ENCODE measurements at places on chromosomes 3 and 15. TPM values are rescaled to one million over a fixed set of nuclear protein-coding genes. Genes with fewer than 3 reads are reported as not detected.

- no peak for DNase-seq
Measured at GRCh38 chr3:126098391-126098858, 14.5 kb upstream of the SLC41A3 start.

The RNF168 gene
- total RNA-seq: 19.6 TPM

- no peak for DNase-seq
Measured at GRCh38 chr3:114554731-114555130, 260.9 kb downstream of the TIGIT start.

The NME9 gene
- total RNA-seq: not detected

The ANKRD63 gene
- not detected for total RNA-seq

The CLRN1 gene
- total RNA-seq: not detected

The DNAJB8 gene
- total RNA-seq: not detected

DNA sequence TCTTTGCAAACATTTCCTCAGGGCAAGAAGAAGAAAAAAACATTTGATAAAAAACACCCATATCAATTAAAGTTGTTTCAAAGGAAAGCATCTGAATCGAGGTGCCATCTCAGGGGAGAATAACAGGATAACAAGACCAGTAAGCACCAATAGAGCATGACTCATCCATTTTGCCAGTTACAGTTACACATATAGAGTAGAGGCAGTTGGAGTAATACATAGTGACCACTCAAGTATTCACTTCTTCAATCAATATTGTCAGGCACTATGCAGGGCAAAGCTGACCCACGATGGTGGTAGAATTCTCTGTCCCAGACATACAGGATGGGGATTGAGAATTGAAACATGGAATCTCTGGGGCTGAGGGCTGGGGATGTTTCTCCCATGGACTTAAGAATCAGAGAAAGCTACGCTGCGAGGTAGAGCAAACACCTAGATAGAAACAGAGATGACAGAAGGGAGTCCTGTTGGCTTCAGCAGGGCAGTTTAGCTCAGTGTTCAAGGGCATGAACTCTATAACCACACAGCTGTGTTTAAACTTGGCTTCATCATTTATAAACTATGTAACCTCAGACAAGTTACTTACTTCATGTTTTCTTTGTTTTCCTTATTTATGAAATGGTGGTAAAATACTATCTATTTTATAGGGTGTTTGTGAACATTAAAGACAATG, 186.4 kb upstream of the NANOGP8 start:
- no peak for DNase-seq

The TICRR gene
- total RNA-seq: not detected

The GAP43 gene
- not detected for total RNA-seq

The GPR160 gene
- 13.2 TPM for total RNA-seq

GRCh38 chr3:138331143-138331894, 1.7 kb upstream of the NME9 start:
- no peak for DNase-seq

DNA sequence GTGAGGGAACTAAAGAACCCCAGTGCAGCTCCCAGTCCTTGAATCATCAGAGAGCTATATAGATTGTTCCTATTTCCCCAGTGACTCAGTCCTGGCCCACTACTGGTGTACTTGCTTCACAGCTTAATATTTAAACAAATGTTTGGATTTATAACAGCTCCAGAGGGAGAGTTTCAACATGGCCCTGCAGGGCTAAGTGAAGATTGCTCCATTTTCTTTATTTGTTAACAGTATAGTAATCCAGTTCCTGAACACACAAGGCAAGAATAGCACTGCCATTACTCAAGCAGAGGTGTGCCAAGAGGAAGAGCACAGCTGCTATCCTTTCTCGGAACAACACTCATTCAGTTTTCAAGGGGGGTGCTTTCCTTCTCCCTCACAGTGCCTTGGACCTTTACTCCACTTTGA, 6.5 kb downstream of the SQOR start:
- DNase-seq: no peak

The VPS39 gene
- total RNA-seq: 134 TPM

The PLA2G4E gene
- total RNA-seq: not detected

DNA sequence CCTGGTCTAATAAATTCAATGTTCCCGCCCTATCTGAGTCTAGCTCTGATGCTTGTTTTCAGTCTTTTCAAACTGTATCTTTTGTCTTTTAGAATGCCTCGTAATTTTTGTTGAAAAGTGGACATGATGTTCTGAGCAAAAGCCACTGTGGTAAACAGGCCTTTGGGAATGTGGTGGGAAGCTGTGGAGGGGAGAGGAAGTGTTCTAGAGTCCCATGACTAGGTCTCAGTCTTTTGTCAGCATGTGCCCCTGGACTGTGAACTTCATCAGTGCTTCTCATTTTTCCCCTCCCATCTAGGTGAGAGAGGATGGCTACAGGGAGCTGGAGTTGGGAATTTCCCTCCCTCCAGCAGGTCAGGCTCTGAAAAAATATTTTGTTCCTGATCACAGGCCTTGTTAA, 33.7 kb downstream of the SUSD5 start:
- no peak for DNase-seq

The DLG1 gene
- 55.5 TPM for total RNA-seq

DNA sequence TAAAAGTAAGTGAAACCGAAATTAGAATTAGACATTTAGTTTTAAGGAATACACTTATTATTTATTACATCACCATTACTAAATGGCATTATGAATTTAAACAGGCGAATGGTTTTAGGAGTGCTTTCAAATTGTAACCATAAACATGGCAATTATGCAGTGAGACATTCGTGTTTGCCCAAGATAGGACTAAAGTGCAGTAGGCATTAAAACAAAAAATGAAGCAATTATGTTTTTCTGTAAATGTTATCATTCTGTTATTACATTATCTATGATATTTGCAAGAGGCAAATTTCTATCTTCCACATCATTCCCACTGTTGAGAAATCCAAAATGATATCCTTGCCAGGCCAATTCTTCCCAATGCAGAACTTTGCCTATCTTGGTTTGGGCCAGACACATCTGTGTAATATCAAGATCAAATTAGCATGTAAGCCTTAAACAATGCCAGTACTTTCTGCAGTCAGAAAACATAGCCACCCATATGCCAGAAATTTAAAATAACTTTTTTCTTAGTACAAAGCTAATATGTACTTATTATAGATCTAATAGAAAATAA, 156.9 kb downstream of the ATP8B4 start:
- no peak for DNase-seq

DNA sequence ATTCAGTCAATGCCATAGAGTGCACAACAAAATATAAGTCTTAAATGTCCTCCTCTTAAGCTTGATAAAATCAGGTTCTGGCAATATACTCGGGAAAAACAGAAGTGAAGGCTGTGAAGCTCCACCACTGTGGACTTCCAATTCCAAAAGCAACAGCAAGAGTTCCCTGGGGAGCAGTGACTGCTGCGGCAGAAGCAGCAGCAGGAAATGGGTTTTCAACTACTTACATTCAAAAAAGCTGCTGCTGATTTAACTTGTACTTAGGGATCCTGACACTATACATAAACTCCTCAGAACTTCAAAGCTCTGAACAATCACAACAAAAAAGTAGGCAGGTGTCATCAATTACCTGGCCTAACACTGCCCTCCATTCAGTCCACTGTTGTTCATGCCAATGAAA, 4.7 kb downstream of the CEP152 start:
- DNase-seq: no peak

The SCAANT1 gene
- not detected for total RNA-seq

The SNTN gene
- total RNA-seq: not detected

The IGSF10 gene
- total RNA-seq: 7.0 TPM

DNA sequence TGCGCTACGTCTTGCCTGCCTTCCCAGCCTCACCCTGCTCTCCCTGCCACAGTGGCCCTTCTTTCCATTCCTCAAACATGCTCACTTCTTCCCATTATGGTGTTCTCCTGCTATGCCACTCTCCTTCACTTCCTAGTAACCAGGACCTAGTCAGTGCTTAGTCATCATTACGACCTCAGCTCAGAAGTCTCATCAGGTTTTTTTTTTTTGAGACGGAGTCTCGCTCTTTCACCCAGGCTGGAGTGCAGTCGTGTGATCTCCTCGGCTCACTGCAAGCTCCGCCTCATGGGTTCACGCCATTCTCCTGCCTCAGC, 149.5 kb downstream of the GREM1 start:
- no peak for DNase-seq

The LEKR1 gene
- total RNA-seq: 1.7 TPM

The GOLGA8J gene
- 0.72 TPM for total RNA-seq

DNA sequence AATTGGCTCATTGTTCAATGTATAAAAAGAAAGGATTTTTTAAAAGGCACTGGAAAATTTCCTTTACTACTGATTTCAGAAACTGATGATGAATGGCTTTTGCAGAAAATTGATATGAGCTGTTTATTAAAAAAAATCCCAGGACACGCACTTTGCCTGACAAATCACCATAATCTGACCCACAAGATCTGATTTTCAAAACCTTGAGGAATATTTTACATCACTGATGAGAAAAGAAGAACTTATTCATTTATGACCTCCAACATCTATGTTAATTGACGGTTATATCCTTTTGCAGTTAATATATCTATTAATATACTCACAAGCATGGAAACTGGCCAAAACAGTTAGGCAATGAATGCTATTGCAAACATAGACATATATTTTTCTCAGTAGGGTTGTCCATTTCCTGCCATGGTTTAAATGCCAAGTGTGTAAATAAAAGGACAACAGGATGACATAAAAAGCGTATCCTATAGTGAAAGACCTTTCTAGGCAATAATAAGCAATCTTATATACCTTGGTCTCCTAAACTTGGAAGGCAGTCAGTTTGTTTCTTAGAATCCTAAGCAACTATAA, 109.7 kb upstream of the SLC7A14 start:
- DNase-seq: no peak

GRCh38 chr3:134874737-134875413, 79.8 kb downstream of the EPHB1 start:
- no peak for DNase-seq

DNA sequence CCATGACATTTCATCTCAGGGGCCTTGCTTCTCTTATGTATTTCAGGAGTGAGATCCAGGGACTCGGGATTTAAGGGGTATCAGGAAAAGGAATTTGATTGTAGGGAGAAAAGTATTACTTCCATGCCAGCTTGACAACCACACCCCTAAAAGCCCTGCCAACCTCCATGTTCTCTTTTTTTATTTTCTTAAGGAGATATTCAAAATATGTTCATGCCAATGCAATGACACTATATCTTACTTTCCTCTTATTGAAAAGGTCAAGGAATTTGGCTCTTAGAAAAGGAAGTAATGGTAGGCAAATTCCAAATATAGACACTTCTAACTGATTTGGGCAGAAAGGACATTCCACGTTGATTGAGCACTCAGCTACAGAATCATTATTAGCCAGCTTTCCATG, 407.5 kb upstream of the NECTIN3 start:
- DNase-seq: no peak

The ARNT2 gene
- 3.6 TPM for total RNA-seq

- DNase-seq: no peak
Measured at GRCh38 chr15:56337084-56337725, 28.0 kb upstream of the TEX9 start.

The SLC22A14 gene
- not detected for total RNA-seq

DNA sequence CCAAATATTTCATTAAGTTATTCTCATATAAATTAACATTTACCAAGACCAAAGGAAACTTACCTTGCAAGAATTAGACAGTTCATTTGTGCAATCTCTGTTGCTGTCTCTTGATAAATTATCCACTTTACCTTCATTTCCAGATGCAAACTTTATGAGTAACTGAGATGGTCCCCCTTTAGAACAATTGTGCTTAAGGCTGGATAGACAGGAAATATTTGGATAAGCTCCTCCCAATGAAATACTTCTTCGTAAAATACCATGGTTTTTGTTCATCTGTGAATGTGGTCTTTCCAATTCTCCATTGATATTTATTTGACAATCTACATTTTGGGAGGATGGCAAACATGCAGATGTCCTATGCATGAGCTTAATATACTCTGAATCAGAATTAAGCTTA, 78.2 kb downstream of the NEDD4 start:
- no peak for DNase-seq

DNA sequence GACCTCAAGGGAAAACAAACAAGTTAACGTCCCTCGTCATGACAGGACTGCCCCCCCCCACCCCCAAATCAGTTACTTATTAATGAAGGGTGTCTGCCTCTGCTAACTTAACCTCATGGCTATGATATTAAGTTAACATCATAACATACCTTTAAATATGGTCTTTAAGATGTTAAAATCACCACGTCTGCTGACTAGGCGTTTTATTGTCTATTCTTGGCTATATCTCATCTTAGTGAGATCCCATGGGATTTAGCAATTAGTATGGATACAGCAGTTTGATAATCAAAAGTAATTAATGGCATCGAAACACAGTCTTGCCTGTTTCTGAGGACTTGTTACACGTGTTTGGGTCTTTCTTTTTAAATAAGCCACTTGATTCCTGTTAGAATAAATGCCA, 186.9 kb downstream of the FOXB1 start:
- DNase-seq: no peak

DNA sequence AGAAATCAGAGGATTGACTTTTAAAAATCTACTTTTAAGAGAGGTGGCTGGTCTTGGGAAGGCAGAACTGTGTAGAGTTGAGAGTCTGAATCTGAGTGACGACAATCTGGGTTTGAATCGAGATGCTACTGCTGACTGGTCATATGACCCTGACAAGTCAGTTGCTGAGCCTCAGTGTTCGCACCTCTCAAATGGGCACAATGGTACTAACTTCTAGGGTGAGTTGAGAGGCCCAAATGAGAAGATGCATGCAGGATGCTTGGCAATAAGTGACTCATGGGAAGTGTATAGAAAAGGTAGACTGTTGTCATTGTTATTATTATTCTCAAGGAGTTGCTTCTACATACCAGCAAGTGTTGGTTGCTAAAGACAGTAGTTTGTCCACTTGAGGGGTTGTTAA, 10.3 kb downstream of the CACNA2D3 start:
- no peak for DNase-seq

The CADM2 gene
- total RNA-seq: 34.7 TPM

DNA sequence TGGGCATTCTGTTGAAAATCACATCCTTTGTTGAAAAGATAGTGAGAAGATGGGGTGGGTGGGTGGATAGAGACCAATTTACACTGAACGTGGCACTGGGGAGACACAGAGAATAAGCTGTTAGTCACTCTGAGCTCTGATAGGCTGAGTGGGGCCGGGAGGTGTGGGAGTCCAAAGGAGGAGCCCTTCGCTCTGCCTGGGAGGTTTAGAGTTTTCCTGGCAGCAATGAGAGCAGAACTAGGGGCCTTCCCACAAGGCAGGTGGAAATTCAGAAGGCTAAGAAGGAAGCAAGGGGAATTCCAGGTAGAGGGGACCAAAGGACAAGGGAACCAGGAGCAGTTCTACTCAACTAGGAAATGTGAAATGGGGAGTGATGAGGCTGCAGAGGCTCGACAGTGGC, 272.7 kb downstream of the RPLP1 start:
- no peak for DNase-seq

- no peak for DNase-seq
Measured at GRCh38 chr3:12932347-12932746, 91.0 kb upstream of the RPL32 start.

- DNase-seq: no peak
Measured at GRCh38 chr15:80455051-80455648, 51.0 kb downstream of the ARNT2 start.

GRCh38 chr15:61649046-61649445, 411.2 kb downstream of the VPS13C start:
- DNase-seq: no peak
